ENCODE measurements at places on chromosomes 12 and 14.

- DNase-seq = no peak
Observed at GRCh38 chr14:30738978-30739377, 116.9 kb downstream of the SCFD1 start.

DNA sequence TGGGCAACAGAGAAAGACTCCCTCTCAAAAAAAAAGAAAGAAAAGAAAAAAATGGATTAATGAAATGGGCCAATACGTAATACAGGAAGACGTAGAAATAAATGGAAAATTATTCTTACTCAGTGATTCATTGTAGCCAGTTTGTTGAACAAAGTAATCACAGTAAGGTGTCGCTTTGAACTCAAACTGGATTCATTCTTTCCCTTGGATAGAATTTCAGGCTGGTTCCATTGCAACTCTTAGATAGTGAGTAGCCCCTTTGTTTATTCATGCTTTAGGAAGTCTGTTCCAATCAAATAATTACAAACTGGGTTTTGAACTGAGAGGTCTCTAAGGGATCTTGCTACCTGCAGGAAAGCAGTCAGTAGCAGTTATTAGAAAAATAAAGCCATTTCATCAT lies 42.3 kb upstream of the PAPOLA start:
- no peak for DNase-seq

GRCh38 chr12:30827101-30828066 lies 72.6 kb upstream of the CAPRIN2 start:
- DNase-seq = no peak

DNA sequence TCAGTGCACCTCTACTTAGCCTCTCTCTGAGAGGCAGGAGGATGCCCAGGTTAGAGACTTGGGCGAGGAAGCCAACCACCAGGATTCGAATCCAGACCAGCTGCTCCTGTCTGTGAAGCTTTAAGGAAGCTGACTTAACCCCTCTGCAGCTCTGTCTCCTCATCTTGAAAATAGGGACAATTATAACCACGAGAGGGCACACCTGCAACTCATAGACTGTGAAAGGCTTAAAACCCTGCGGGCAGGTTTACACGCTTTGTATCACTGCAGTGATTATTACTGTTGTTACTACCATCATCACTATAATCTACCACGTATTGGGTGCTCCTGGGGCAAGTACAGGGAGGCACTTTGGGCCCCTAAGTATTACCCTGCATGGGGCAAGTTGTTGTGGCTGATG lies 379.8 kb downstream of the VRK1 start:
- DNase-seq = no peak

DNA sequence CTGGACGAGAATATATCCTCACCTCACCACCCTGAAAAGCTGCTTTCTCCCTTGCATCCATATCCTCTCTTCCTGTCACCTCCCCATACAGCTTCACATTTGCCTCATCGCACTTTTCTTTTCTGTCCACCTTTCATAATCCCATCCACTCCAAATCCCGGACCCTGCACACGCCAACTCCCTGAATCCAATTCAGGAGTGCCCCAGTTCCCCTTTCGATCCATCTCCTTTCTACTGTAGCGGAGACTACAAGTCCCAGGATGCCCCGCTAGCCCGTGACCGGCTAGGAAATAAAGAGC lies 2.5 kb downstream of the TMEM253 start:
- no peak for DNase-seq

GRCh38 chr14:83977583-83977982 lies 1552.4 kb upstream of the FLRT2 start:
- DNase-seq = no peak
